SIG-M5 (cell line): ENCODE measurements at places on chromosomes 2 and 18.

DNA sequence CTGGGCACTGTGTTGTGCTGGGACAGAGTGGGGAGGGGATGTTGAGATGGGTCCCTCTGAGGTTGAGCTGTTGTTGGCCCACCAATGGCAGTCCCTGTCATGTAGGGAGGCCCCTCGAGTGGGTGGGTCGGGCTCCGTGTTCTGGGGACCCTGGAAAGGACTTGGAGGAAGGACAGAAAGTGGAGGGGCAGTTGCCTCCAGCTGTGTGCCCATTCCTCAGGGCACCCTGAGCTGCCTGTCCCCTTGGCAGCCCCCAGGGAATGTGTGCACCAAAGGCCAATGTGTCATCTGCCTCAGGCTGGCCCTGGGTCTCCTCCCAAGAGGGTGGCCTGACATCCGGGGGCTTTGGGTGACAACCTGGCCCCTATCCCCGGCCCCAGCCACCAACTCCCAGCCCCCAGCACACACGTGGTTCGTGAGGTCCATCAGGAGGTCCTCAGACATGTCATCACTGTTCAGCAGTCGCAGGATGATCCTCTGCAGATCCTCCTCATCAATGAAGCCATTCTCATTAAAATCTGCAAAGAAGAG lies 57.7 kb downstream of the CIB4 start:
- no peak for DNase-seq

- DNase-seq = no peak
These were observed 18.6 kb downstream of the ARL4C start for GRCh38 chr2:234478121-234478858.

DNA sequence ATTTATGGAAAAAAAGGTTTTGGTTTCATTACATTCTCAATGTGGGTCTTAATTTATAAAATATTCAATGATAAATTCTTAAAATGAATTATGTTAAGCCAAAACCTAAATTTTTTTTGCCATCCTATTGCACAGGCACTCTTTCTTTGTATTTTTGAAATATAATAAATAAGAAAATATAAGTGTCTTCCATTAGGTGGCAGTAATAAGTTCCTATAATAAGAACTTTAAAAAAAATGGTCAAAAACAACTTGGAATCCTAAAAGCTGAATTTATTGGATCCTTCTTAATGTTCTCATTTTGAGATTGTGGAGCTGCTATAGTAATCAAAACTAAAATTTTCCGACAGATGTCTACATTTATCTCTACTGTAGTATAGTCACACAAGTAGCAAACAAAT lies 5.7 kb downstream of the CALCRL start:
- DNase-seq = no peak

- no peak for DNase-seq
These were observed 187.2 kb downstream of the BCL11A start for GRCh38 chr2:60366135-60366712.

- DNase-seq = no peak
These were observed 21.1 kb upstream of the KLHL29 start for GRCh38 chr2:23363831-23364230.

GRCh38 chr2:102000012-102000411 lies 8.3 kb downstream of the IL1R2 start:
- no peak for DNase-seq

GRCh38 chr2:66782780-66783361 lies 347.9 kb downstream of the MEIS1 start:
- DNase-seq = no peak

GRCh38 chr2:89780318-89780717 lies 1088.8 kb downstream of the RPIA start:
- DNase-seq = no peak

DNA sequence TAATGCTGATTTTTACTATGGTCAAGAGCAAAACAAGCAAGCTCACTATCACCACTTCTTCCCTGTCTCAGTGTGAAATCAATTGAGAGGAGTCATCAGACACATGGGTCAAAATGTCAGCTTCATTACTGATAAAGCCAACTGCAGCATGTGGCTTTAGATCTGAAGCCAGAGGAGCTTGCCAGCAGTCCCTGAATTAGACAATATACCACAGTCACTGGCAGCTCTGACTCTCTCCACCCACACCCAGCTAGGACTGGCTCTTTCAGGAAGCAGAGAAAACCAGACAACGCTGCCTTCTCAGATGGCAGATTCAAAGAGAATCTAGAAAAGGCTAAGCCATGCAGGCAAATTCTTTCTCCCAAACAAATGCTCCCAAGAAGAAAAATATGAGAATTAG lies 20.0 kb upstream of the ASB18 start:
- DNase-seq = no peak

GRCh38 chr2:127305990-127306585 lies 12.1 kb upstream of the ERCC3 start:
- DNase-seq = no peak

DNA sequence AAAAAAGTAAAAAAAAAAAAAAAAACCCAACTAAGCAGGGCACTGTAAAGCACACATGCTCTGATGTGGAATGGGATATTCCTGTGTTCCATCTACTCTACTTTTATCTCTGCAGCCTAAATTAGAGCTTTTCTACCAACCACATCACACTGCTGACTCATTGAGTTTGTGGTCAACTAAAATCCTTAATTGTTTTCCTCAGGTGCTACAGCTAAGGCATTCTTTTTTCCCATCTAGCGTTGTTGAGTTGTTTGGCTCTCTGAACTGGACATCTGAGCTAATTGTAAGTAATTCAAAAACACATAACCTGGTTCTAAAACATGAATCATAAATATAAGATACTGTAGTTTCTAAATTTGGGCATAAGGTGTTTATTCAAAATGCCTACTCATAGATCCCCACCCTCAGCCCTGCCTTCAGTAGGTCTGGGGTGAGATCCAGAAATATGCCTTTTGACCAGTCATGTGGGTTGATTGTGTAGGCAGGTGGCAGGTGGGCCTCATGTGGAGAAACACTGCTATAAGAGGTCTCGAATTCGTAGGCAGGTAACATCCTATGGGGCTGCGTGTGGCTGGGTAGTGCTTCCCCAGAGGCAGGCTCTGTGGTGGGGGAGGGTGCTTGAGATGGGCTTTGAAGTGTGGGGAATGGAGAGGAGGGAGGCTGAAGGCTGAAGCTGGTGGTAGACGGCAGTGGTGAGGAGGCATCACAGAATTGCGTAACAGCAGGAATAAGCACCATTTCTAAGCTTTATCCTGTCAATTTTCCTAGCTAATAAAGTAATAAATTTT lies 27.2 kb downstream of the ANKRD29 start:
- DNase-seq = no peak

GRCh38 chr2:140454717-140455116 lies 1674.5 kb upstream of the NXPH2 start:
- no peak for DNase-seq

GRCh38 chr2:225270861-225271260 lies 128.6 kb upstream of the NYAP2 start:
- peak; percentile 70 for DNase-seq

DNA sequence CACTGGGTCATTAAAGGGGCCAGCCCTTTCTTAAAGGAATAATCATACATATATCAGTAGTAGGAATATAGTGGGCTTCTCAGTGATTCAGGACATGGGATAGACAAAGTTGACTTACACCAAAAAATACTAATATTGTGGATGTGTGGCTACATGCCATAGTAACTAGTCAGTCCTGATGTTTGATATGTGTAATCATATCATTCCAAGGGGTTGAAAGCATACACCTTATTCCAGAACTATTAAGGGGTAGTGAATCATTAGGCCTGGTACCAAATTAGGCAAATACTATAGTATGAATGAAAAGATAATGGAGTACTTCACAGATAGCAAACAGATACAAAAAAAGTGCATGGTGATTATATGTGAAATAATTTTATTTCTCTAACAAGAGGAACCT lies 814.9 kb upstream of the NRXN1 start:
- no peak for DNase-seq

DNA sequence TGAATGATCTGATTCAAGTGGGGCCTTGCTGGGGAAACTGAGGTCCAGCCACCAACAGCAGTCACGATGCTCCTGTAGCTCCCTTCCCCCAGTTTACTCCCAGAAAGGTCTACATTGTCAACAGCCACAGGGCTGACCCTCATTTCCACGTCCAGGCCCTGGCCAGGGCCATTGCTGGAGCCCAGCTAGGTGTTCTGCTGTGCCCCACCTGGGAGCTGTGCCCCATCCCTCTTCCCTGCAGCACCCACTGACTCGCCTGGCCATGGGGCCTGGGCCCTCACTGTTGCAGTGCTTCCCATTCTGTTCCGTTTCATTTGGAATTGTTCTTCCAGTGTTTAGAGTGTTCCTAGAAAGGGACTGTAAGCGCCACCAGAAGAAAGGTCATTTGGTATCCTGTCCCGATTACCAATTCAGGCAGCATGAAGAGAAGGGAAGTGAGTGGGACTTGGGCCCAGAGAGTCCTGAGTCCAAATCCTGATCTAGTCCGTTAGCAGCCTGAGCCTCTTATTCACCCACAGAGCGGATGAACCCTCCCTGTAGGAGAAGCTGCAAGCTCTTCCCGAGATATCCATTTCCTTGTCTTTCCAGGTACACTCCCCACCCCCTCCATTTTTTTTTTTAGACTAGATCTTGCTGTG lies 73.1 kb upstream of the HPCAL1 start:
- no peak for DNase-seq

DNA sequence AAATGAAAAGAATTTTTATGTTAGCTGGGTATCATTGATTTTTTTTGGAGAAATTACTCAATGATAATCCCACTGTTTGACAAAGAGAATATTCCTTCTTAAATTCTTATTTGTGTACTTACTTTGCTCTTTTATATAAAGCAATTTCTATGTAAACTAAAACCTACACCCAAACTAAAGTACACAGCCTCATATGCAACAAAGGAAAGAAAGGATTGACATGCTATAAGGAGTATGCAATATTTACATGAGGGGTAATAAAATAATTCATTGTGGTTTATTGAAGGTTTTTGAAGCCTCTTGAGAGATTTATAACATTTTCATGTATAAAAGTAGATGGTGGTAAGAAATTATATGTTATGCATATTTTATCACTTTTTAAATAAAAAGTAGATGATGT lies 368.5 kb downstream of the CDH7 start:
- no peak for DNase-seq

DNA sequence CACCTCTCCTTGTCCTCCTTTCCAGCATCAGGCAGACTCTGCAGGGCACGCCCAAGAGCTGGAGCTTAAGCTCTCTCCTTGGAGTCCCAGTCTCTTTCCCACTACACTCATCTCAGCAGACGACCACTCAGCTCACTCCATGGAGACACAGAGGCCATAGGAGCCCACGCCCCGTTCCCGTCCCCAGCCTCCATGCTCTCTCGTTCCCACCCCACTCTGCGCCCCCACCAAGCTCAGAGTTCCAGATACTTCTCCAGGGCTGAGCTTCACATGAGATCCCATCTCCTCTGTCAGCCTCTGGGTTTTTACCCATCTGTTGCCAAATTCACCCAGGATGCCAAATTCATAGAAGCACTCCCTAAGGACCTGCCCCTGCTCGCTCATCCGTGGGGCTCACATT lies 87.3 kb downstream of the MALT1 start:
- DNase-seq = no peak

GRCh38 chr2:99879481-99879880 lies 262.9 kb downstream of the AFF3 start:
- DNase-seq = no peak

DNA sequence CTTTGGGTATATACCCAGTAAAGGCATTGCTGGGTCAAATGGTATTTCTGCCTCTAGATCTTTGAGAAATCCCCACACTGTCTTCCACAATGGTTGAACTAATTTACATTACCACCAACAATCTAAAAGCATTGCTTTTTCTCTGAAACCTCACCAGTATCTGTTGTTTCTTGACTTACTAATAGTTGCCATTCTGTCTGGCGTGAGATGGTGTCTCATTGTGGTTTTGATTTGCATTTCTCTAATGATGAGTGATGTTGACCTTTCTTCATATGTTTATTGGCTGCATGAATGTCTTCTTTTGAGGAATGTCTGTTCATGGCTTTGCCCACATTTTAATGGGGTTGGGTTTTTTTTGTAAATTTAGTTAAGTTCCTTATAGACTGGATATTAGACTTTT lies 382.6 kb upstream of the ZNF804A start:
- no peak for DNase-seq

- DNase-seq = peak; percentile 24
These were observed 188.7 kb upstream of the APCDD1 start for GRCh38 chr18:10265560-10266333.

DNA sequence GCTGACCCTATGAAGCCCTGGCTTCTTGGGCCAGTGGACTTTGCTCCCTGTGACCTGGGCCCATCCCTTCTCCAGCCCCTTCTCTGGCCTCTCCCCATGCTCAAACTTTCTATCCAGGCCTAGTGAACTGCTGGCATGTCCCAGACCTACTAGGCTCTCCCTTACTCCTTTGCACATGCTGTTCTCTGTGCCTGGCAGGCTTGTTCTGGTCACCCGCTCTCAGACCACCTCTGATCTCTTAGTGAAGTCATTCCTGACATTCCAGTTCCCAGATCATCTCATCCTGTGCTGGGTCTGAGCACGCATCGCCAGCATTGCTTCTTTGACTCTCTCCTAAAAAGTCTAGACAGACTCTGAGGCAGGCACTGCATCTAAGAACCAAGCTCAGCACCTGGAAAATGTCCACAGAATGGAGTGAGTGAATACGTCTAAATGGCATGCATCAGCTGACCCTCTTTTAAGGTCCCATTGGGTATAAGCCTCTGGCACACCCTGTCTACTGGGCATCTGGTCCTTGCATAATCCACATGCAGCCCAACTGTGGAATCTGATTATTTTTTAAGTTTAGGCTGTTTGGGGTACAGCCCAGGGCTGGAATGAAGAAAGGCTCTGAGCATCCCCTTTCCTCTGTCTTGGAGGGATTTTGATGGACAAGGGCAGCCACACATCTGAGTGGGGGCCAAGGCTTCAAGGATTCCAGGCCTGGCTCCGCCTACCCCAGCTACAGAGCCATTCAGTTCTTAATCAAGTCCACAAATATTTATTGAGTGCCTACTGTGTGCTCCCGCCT lies 130.6 kb upstream of the HAAO start:
- DNase-seq = no peak

DNA sequence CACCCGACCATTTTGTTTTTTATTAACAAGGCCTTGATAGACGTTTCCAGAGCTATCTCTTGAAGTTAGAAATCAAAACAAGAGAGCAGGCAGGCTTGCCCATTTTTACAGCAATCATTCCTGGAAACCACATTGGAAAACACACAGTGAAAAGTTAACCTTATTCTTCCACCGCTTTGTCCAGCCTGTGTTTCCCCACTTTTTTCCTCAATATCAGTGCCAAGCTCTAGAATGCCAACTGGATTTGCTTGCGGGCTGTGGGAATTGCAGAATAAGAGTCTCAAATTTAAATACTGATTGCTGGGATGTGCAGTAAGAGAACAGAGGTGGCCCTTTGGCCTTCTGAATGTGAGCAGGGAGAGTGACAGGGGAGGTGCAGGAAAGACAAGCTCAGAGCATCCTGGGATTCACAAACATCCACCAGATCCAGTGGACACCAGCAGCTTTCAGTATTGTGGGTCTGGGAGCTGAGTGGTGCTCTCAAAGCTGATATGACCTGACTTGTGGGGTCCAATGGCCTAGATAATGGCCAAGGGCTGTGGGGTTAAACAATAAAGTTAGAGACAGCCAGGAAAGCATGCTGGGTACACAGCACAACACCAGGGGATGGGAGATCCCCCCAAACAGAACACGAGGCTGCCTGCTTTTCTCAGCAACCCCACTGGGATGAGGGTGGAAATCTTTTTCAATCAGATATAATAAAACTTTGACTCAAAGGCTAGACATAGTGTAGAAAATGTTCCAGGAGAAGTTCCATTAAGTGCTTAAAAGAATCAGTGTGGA lies 15.5 kb downstream of the CYP1B1 start:
- no peak for DNase-seq

GRCh38 chr2:179861027-179861415 lies 391 bp downstream of the ZNF385B start:
- no peak for DNase-seq

- no peak for DNase-seq
These were observed 7.4 kb downstream of the LCT start for GRCh38 chr2:135829378-135830135.
